ENCODE measurements at places on chromosomes 7 and 10. TPM values are rescaled to one million over a fixed set of nuclear protein-coding genes. Genes with fewer than 3 reads are reported as not detected.

DNA sequence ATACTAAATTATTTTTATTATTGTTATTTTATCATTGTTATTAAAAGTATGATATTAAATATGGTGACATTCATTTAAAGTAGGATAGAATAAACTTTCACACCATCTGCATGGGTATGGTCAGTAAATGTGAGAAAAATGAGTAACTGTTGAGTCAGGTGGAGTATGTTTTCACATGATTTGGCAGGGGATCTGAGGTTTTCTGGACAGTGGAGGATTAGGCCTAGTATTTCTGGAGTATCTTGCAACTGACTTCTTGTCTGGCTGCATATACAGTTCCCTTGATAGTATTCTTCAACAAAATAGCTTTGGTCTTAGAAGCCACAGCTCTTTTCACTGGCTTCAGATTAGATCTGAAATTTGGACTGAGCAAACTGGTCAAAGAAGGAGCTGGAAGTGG is 54.5 kb downstream of the GBF1 start:
- peaks cover 5% of the 10 kb centered on the region for H3K4me1 ChIP-seq
- H3K27me3 ChIP-seq, result no peaks in the 10 kb centered on the region
- no peak for DNase-seq

- H3K27ac ChIP-seq, result no peak overlapping the region
- no peaks in the 10 kb centered on the region for H3K27me3 ChIP-seq
- no peak for DNase-seq
- H3K4me1 ChIP-seq, result no peaks in the 10 kb centered on the region
Measured at GRCh38 chr10:57884965-57885617, 382.6 kb downstream of the IPMK start.

GRCh38 chr7:102061981-102062390 is 224.7 kb upstream of the SH2B2 start:
- peaks cover 39% of the 10 kb centered on the region for H3K4me1 ChIP-seq
- no peak overlapping the region for H3K4me3 ChIP-seq
- H3K27me3 ChIP-seq, result no peaks in the 10 kb centered on the region
- H3K36me3 ChIP-seq, result peaks cover 4% of the 10 kb centered on the region

GRCh38 chr7:9945131-9945530 is 1028.5 kb upstream of the PHF14 start:
- H3K27ac ChIP-seq, result no peak overlapping the region
- H3K4me1 ChIP-seq, result no peaks in the 10 kb centered on the region
- no peaks in the 10 kb centered on the region for H3K27me3 ChIP-seq

SPDYE2B gene
- not detected for total RNA-seq

CYP3A4 gene
- not detected for total RNA-seq

FAM241B gene
- total RNA-seq, result 9.6 TPM

Data from left lung (tissue), 14 donors.